Activated B cell treated with CpG ODN at 0.5 μM for 24 hours (primary cell): ENCODE measurements at places on chromosomes 7 and 10. TPM values are rescaled to one million over a fixed set of nuclear protein-coding genes. Genes with fewer than 3 reads are reported as not detected.

- DNase-seq: no peak
Measured at GRCh38 chr7:8325067-8325466, 63.1 kb upstream of the ICA1 start.

DNA sequence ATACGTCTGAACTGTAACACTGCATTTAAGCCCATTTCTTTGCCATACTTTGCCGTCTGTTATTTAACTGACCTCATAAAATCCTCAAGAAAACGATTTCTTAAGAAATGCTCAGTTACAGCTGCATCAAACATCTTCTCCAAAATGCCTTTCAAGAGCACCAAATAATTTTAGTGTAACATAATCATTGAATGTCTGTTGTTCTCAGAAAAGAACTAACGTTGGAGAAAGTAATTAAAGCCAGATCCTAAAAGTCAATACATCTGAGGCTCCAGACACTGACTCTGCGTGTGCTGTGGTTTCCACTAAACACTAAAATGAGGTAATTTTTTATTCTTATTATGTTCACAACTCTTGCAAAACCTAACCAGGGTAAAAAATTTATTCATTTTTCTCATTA, 63.7 kb upstream of the LRRC17 start:
- no peak for DNase-seq

CRHR2 gene
- total RNA-seq: not detected in 2 replicates

DNA sequence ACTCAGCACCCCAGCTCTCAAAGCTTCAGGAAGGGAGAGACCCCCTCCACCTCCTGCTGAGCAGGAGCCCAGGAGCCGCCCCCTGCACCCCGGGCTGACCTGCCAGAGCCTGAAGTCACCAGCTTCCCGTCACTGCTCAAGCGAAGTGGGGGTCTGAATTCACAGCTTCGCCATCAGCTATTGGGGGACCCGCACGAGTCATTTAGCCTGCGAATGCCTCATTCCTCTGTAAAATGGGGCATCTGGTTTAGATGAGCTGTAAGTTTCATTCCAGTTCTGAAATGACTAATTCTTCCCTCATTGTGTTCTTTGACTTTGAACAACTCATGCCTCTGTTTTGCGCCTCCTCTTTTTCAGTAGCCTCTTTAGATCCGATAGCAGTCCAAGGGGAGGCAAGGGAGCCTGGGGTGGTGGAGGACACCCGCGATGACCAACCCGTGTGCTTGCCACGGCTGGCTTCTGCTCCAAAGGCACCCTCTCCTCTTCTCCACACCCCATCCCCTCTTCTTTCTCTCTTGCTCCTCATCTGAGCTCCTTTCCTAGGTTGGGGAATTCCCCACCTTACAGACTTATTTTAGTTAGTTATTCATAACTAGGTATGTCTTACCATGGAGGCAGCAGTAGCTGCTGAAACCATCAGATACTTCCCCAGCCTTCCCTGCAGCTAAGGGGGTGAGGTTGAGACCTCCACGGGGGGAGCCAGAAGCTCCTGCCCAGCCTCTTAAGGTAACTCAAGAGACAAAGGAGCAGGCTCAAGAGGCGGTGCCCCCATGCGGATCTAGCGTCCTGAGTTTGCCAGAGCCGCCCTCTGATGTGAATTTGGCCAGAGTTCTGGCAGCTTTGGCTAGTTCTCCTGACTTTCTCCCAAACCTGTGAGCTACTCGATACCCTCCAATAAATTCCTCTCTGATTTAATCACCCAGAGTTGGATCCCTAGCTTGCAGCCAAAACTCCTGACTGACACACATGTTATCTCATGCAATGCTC, 47.7 kb downstream of the RBM17 start:
- DNase-seq: no peak

ZPBP gene
- not detected in 2 replicates for total RNA-seq

- no peak for DNase-seq
Measured at GRCh38 chr10:4638099-4638498, 187.9 kb upstream of the AKR1E2 start.

SLC13A1 gene
- 0.05 TPM in 1 of 2 replicates, not detected in the other for total RNA-seq

DNA sequence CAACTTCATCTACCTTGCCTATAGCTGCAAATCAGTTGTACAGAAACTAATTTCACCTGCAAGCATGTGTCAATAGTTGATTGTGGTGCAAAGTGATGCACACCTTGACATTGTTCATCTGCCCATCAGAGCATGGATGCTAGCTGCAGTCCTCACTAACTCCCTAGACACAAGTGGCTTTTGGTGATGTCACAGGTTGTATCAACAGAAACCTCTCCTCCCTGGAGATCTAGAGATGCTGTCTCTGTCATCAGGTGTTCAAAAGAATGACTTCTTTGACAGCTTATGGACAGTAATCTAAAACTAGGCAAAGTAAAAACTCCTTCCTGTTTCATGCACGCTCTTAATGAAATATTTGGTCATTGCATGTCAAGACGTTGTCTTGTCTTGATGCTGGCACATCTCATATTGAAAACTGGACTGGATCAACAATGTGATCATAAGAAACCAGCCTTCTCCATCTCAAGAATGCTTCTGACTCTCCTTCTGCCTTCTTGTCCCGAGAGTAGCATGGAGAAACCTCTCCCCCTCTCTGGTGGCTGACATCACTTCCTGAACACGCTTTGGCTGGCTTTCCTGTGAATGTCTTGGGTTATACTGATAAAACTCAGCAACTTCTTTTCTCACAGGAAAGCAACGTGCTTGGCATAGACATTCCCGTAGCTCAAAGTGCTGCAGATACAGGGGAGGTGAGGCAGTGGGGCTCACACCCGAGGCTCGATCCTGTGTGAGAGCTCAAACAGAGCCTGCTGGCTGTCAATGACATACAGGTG, 176.2 kb upstream of the CDCA7L start:
- DNase-seq: no peak

- DNase-seq: no peak
Measured at GRCh38 chr7:22597844-22598243, 97.9 kb upstream of the STEAP1B start.

ACTA2 gene
- total RNA-seq: 1.5 and 2.4 TPM in 2 replicates

GRCh38 chr10:113613977-113614690, 49.7 kb downstream of the NRAP start:
- DNase-seq: no peak

- DNase-seq: no peak
Measured at GRCh38 chr10:119737039-119737663, 11.3 kb downstream of the INPP5F start.

SPAG6 gene
- 0.12 and 0.62 TPM in 2 replicates for total RNA-seq

- no peak for DNase-seq
Measured at GRCh38 chr7:128003167-128003566, 28.1 kb downstream of the LRRC4 start.
